HFF-Myc (cell line): ENCODE measurements at places on chromosomes 11 and 22.

DNA sequence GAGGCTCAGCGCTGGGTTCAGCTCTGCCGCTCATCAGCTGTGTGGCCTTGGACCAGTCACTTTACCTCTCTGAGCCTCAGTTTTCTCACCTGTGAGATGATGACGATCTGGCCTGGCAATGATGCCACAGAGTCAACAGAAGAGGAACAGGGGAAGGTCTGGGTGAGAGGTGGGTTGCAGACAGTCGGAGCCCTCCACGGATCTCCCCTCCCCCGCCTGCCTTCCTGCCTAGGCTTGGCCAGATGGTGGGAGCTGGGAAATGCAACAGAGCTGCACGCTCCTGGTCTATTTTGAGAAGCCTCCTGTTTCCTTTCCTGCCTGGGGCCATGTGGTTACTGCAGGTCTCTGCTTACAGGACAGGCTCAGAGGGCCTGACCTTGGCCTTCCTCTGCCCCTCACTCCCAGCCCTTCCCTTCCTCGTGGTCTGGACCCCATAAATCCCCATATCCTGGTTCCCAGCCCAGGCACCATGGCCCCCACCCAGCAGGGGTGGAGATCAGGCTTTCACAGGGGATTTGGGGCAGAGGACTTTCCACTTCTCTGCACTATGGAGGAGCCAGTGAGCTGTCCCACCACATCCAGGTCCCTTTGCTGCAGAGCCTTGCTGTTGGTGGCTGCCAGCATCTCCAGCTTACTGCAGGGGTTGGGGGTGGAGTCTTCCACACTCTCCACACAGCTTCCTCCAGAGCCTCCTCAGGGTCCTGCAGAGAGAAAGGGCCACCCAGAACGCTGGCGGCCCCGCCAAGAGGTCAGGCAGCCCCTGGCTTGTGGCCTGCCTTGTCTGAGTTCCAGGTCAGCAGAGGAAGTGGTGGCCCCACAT, 46.9 kb downstream of the C11orf96 start:
- no peak for DNase-seq

DNA sequence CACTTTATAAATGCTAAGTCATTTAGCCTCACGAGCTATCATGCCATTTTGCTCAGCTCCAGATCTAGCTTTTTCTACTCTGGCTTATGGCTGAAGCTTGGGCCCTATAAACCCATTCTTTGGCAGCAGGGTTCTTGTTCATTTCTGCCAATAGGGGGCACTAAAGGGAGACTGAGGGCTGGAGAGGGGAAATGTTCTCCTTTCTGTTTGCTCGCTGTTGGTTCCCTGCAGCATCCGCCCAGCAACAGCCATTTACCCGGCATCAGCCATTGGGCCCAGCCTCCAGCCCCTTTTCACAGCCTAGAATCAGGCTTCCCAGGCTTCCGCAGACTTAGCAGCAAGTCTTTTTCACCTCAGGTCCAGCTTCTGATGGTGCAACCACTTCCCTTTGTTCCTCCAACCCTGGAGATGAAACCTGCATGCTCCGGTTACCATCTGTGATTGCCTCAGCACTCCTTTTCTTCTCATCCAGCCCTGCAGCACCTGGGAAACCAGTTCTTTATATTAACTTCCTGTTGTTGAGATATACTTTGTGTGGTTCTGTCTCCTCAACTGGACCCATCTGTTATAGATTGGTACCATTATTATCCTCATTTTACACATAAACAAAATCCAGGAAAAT, 4.2 kb upstream of the ME3 start:
- DNase-seq: no peak

GRCh38 chr11:60910711-60911380, 3.1 kb upstream of the TMEM109 start:
- no peak for DNase-seq

GRCh38 chr11:100229086-100229485, 458.0 kb upstream of the ARHGAP42 start:
- DNase-seq: no peak

- DNase-seq: peak; percentile 90
These were observed 2.5 kb upstream of the BEST1 start for GRCh38 chr11:61947486-61948210.

GRCh38 chr11:45331839-45332238, 45.7 kb upstream of the SYT13 start:
- no peak for DNase-seq

DNA sequence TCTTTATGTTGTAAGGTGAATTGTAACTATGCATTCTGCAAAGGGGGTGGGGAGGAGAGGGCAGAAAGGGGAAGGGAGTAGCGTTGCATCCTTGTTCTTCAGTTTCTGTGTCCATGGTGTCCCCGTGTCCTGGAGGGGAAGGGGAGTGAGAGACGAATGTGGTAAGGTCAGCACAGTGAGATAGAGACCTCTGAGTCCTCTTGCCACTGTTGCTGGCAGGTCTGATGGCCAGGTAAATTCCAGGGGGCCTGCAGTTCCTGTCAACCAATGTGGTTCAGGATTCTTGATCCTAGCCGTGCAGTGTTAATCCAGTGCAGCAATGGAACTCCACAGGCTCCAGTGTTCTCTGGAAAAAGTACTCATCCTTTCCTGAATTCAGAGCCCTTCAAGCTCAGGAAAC, 14.6 kb upstream of the ADSL start:
- DNase-seq: no peak

DNA sequence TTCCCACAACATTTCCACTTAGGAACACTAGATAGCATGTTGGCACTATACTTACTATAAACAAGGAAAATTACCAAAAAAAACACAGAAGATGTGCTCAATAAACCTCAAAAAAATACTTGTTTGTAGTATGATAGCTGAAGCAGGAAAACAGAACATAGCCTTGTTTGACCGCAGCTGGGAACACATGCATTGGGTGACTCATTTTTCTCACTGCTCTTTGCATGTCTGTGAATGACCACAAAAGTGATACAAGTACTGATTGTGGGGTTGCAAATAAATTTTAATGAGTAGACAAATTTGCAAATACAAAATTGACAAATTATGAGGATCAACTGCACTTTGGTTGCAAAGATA, 22.8 kb upstream of the GUCY1A2 start:
- no peak for DNase-seq

DNA sequence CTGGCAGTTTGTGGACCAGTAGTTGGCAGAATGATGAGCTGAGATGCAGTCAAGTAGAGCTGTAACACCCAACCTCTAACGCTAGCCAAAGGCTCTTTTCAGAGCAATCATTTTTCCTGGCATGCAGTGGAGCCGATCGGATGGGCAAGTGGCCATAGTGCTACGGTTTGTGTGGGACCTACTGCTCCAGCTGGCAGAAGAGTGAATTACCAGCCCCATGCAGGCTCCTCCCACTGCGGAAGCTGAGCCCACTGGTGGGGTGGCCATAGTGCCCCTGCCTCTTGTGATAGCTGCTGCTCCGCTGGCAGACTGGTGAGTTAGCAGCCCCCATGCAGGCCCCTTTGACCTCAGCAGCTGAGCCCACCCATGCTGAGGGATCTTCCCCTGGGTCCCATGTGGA, 27.0 kb upstream of the SC5D start:
- no peak for DNase-seq

DNA sequence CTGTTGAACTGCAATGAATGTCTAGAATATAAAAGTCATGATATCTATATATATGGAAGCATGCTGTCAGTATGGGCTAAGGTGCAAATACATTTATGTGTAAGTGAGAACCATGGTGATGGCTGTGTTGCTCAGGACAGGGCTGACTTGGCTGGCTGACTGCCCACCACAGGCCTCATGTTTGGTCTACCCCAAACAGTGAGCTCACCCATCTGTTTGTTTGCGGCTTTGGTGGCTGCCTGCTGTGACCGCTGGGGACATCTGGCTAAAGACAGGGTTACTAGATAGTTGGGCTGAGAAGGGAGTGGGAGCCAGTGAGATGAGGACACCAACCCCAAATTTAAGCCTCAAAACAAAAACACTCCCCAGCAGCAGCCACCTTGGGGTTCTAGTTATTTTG, 6.3 kb downstream of the CD44 start:
- DNase-seq: no peak

- DNase-seq: no peak
These were observed 1447.5 kb downstream of the BRD1 start for GRCh38 chr22:48380016-48380665.

DNA sequence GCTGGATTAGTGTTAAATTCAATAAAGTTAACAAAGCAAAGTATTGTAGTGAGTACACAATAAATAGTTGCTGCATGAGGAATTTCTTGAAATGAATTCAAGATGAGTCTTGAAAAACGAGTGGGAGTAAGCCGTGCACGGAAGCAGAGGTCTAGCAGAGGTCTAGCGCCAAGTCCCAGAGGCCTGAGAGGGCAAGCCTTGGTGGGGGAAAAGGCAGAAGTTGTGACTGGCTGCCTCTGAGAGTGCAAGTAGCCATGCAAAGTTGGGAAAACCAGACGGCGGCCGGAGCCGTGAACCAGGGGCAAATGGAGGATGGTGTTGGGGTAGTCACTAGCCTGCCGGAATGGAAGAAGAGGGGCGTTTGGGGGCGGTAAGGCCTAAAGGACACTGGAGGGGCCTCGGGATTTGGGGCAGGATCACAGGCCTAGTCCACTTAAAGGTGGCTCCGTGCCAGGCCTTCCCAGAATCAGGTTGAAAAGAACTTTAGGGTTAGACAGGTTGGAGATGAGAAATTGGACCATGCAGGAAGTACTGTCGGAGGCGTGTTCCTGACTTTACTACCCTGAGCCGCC, 379 bp upstream of the SLC3A2 start:
- no peak for DNase-seq

GRCh38 chr22:25816522-25817059, 74.6 kb downstream of the MYO18B start:
- no peak for DNase-seq

GRCh38 chr11:97751952-97752351, 1268.8 kb upstream of the CNTN5 start:
- DNase-seq: no peak

GRCh38 chr11:29781268-29781667, 235.6 kb downstream of the KCNA4 start:
- no peak for DNase-seq

- no peak for DNase-seq
These were observed 37.0 kb upstream of the LRRC55 start for GRCh38 chr11:57144531-57145320.

DNA sequence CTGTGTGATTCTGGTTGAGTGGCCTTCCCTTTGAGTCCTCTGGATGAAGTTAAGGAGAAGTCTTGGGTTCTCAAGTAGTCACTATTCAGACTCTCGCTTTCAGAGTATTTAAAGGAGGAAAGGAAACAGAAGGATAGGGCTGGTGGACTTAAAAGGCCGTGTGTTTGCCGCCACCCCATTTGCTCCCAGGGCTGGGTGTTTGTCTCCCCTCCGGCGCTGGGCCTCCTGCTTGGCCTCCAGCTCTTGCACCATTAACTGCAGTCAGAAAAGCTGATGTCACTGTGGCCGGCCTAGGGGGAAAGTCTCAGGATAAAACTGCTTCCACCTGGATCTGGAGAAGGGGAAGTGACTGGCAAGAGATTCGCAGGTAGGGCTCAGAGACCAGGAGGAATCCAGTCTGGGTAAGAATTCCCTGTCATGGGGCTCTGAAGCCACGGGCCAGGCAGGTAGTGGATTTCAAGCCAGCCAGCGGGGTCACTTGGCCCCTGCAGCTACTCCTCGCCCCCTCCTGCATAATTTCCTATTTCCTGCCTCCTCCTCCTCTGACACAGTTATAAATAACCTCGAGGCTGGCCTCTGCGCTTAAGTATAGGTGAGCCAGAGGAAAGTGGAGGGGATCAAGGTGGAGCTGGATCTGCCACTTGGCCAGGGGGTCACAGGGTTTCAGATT, 17.1 kb downstream of the TIMP3 start:
- DNase-seq: no peak

DNA sequence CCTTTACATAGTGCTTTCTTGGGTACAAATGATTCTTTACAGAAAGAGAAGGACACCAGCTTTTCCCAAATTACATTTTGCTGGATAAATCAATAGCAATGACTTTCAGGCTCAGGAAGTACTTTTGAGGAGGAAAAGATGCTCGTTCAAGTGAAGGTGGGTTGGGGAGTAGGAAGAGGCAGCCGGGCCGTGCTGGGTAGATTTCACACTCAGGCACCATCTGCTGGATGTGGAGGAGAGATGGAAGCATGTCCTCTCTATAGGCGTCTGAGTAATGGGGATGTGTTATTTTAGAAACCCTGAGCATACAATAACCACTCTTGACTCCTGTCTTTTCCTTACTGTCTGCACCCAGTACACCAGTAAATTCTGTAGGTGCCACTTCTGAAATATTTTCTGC, 152.3 kb upstream of the LARGE1 start:
- DNase-seq: no peak

DNA sequence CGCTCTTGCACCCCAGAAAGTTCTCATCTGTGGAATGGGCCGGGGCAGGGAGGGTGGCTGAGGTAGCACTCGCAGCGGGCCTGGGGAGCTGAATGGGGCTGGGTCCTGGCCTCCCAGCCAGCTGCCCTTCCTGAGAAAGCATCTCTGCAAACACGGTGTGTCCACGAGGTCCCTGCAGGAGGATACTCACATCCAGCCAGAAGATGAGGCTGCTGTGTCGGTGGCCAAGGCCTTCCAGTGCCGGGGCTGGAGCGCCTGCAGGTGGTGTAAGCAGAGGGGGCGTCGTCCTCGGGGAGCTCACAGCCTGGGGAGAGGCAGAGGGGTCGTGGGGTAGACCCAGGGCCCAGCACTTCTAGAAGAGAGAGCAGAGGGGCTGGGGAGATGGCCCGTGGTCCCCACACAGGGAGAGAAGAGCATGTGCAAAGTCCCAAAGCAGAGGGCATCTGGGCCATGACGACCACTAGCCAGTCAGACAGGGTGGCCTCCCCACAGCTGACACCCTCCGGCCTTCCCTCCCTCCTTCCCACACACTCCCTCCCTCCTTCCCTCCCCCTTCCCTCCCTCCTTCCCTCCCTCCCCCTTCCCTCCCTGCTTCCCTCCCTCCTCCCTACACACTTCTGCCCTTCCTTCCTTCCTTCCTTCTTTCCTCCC, 97.9 kb downstream of the WNT7B start:
- no peak for DNase-seq

DNA sequence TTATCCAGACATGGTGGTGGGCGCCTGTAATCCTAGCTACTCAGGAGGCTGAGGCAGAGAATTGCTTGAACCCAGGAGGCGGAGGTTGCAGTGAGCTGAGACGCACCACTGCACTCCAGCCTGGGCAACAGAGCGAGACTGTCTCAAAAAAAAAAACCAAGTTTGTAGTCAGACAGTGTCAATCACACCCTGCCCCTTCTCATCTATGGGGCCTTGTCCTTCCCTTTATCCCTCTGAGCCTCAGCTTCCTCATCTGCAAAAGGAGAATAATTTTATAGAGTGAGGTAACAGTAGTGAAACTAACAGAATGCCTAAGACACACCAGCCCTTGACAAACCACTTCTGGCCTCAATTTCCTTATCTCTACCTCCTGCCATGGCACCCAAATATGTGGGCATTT, 10.7 kb downstream of the BCL9L start:
- no peak for DNase-seq

- DNase-seq: no peak
These were observed 755.8 kb downstream of the NTM start for GRCh38 chr11:132125988-132126871.

- no peak for DNase-seq
These were observed 38.3 kb downstream of the IRAG1 start for GRCh38 chr11:10655227-10655626.

DNA sequence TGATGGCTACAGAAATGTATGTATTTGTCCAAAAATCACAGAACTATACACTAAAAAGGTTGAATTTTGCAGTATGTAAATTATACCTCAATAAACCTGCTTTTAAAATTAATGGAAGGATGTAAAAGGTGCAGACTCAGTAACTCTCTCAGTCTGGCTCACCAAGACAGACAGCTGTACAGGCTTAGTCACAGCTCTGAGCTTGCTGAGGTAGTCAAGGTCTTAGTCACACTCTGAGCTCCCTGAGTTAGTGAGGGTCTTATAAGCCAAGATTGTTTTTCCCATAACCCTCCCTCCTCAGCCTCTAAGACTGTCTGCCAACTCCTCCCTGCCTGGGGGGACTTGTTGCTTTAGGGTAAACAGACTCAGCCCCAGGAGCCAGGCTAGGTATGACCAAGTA, 59.3 kb upstream of the IZUMO1R start:
- DNase-seq: no peak
